ENCODE measurements at places on chromosomes 16 and 17.

DNA sequence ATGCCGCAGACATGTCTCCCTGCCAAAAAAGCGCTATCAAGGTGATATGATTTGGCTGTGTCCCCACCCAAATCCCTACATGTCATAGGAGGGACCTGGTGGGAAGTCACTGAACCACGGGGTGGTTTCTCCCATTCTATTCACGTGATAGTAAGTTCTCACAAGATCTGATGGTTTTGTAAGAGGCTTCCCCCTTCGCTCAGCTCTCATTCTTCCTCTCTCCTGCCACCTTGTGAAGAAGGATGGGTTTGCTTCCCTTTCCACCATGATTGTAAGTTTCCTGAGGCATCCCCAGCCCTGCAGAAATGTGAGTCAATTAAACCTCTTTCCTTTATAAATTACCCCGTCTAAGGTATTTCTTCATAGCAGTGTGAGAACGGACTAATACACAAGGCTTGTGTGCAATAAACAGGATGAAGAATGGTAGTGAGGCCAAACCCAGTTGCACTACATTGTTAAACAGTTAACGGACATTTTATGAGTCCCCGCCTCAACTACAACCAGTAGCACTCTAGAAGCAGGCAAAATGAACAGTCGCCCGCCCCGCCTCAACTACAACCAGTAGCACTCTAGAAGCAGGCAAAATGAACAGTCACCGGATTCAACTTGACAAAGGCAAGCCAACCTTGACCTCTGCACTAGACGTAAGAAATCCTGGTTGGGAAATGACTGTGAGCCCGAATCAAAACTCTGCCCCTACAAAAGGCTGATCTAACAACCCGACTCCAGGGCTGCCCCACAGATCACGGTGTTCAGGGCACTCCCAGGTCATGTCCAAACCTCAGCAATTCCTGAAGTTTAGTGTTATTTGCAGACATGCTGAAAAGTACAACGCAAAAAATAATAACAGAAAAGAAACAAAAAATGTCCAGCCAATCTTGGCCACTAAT lies 26.3 kb downstream of the VPS53 start:
- peaks cover 35% of the 10 kb centered on the region for H3K36me3 ChIP-seq
- no peak for DNase-seq
- H3K27ac ChIP-seq = no peak overlapping the region
- H3K27me3 ChIP-seq = no peaks in the 10 kb centered on the region

DNA sequence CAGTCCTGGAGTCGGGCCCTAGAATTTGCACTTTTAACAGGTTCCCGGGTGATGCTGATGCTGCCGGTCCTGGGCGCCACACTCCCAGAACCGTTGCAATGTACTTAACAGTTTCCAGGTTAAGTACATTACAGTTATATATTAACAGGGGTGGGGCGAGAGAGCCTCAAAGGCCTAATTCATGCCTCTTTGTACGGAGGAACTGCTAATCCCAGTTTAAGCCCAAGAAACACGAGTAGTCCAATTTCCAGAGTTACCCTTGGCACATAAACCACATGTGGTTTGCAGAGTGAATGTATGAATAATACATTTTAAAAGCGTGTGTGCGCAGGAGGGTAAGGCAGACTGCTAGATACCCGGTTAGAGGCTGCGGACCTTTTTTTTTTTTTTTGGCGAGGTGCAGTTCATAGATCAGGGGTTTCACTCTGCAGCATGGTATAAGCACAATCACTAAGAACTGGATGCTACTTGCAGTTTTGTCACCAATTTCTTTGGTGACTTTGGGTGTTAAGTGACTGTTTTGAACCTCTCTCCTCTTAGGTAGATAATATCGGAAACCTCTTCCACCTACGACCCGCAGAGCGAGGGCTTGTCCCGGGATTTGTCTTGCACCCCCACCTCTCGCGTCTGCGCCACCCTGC lies 713 bp downstream of the COX11 start:
- no peaks in the 10 kb centered on the region for H3K27me3 ChIP-seq
- peak overlapping the region; percentile 86 for H3K4me3 ChIP-seq
- DNase-seq = no peak
- H3K36me3 ChIP-seq = peaks cover 33% of the 10 kb centered on the region

- H3K27ac ChIP-seq = no peak overlapping the region
- no peaks in the 10 kb centered on the region for H3K36me3 ChIP-seq
- H3K27me3 ChIP-seq = no peaks in the 10 kb centered on the region
- no peak overlapping the region for H3K4me3 ChIP-seq
- no peak for DNase-seq
- H3K4me1 ChIP-seq = no peaks in the 10 kb centered on the region
Observed at GRCh38 chr16:79971237-79971572, 370.7 kb upstream of the MAF start.

GRCh38 chr16:81548876-81549546 lies 104.4 kb downstream of the CMIP start:
- no peak overlapping the region for H3K27ac ChIP-seq
- DNase-seq = no peak
- no peak overlapping the region for H3K4me3 ChIP-seq
- peaks cover 30% of the 10 kb centered on the region for H3K4me1 ChIP-seq
- no peaks in the 10 kb centered on the region for H3K27me3 ChIP-seq

DNA sequence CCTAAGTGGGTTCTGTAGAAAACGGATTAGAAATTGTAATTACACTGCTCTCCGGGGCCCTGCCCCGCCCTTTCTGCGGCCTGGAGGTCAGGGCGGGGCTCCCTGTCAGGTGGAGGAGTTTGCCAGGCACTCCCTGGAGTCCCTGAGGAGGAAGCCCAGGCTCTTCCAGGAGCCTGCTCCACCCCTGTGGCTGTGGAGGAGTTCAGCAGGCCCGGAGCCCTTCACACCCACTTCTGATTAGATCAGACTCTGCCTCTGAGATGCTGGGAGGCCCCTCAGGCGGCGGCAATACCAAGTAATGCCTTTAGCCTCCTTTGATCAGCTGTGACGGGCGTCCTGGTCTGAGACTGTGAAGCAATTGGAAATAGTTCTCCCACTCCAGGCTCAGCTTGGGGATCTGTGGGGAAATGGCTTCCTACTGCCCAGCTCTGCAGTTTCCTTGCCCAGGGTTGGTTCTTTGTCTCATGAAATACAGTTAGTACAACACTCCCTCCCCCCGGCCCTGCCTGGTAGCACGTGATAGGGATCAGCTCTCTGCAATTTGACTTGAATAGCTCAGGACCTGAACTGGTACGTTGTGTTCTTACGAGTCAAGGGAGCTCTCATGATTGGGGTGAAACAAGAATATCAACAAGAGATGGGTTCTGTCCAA lies 22.3 kb downstream of the BAIAP2 start:
- peak overlapping the region; percentile 90 for H3K27ac ChIP-seq
- DNase-seq = peak; percentile 88
- no peaks in the 10 kb centered on the region for H3K27me3 ChIP-seq
- no peak overlapping the region for H3K4me3 ChIP-seq

Measured in RWPE2 (cell line).